Thyroid gland (tissue), 4 donors: ENCODE measurements at places on chromosomes 16 and 17. TPM values are rescaled to one million over a fixed set of nuclear protein-coding genes. Genes with fewer than 3 reads are reported as not detected.

ABCC3 gene
- total RNA-seq: 189 TPM

TMEM114 gene
- total RNA-seq: not detected

EME1 gene
- total RNA-seq: not detected

CX3CL1 gene
- 12.6 TPM for total RNA-seq

WNT9B gene
- total RNA-seq: not detected

GRCh38 chr17:78263063-78263735 lies 31.8 kb downstream of the TMEM235 start:
- peaks cover 23% of the 10 kb centered on the region for H3K4me1 ChIP-seq
- H3K27ac ChIP-seq: peak overlapping the region; percentile 33
- no peak overlapping the region for H3K4me3 ChIP-seq
- no peaks in the 10 kb centered on the region for H3K27me3 ChIP-seq
- no peaks in the 10 kb centered on the region for H3K36me3 ChIP-seq
- DNase-seq: no peak

DNA sequence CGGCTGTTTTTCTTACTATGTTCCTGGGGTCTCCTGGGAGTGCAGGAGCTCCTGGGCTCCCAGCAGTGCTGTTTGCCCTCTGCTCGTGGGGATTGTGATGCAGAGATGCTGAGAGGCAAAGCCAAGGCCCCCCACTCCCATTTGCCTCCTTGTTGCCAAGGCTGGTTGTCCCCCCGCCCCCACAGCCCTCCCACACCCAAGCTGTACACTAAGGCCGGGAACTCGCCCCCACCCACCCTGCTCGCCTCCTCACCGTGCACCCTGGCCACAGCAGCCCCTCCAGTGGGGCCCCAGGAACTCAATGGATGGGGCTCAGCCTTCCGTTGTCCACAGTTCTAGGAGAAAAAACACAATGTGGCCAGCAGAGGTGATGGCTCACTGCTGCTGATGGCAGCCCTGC lies 10.2 kb downstream of the NLRC3 start:
- no peaks in the 10 kb centered on the region for H3K4me1 ChIP-seq
- no peaks in the 10 kb centered on the region for H3K27me3 ChIP-seq
- DNase-seq: no peak
- no peaks in the 10 kb centered on the region for H3K36me3 ChIP-seq
- H3K4me3 ChIP-seq: no peak overlapping the region
- H3K27ac ChIP-seq: no peak overlapping the region

GRCh38 chr17:74361230-74362068 lies at the start of gene BTBD17:
Gene BTBD17, minus strand, starts transcription at chr17:74361868. Its CDS starts 49 bp downstream, at chr17:74361819.
- H3K27ac ChIP-seq: no peak within 1 kb of the TSS
- peak; percentile 84 for DNase-seq
- H3K27me3 ChIP-seq: no peaks in the 10 kb centered on the region

DNA sequence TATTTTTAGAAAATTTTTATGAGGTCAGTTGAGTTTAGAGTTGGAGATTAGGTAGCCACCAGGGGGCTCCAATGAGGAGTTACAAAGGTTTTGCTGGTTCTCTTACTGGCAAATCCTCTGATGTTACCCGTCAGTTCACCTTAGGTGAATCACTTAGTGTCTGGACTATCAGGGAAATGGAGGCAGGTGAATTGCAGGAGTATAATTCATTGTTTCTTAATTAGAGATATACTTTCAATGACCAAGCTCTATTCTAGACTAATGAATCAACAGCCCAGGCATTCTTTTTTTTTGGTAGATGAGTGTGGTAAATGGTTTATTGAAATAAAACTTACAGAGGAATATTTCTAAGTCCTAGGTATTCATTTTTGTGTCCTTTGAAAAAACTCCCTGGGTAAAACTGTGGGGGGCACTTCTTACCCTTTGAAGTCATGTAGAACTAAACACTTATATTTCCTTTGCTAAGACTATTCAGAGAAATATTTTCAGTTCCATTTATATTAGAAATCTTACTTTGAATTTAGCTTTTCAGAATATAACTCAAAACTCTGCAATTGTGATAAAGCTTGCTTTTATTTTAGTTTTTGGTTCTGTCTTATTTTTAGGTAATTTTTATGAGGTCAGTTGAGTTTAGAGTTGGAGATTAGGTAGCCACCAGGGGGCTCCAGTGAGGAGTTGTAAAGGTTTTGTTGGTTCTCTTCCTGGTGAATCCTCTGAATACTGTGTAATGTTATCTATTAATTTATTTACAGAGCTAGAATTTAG lies 17.7 kb downstream of the PSMD11 start:
- H3K4me3 ChIP-seq: no peak overlapping the region
- no peaks in the 10 kb centered on the region for H3K4me1 ChIP-seq
- H3K36me3 ChIP-seq: peaks cover 42% of the 10 kb centered on the region
- no peak overlapping the region for H3K27ac ChIP-seq
- H3K27me3 ChIP-seq: no peaks in the 10 kb centered on the region

GRCh38 chr16:86668136-86668910 lies 90.0 kb downstream of the FOXL1 start:
- no peaks in the 10 kb centered on the region for H3K4me1 ChIP-seq
- no peaks in the 10 kb centered on the region for H3K27me3 ChIP-seq
- DNase-seq: no peak
- no peak overlapping the region for H3K27ac ChIP-seq

GRCh38 chr17:68074279-68074678 lies 38.7 kb downstream of the KPNA2 start:
- H3K4me3 ChIP-seq: no peak overlapping the region
- H3K4me1 ChIP-seq: peaks cover 4% of the 10 kb centered on the region
- no peak overlapping the region for H3K27ac ChIP-seq
- DNase-seq: no peak
- no peaks in the 10 kb centered on the region for H3K27me3 ChIP-seq
- H3K36me3 ChIP-seq: no peaks in the 10 kb centered on the region

GRCh38 chr16:35795361-35796029 lies 2336.1 kb downstream of the TP53TG3F start:
- no peaks in the 10 kb centered on the region for H3K27me3 ChIP-seq
- H3K4me3 ChIP-seq: no peak overlapping the region
- no peak for DNase-seq
- H3K36me3 ChIP-seq: no peaks in the 10 kb centered on the region
- H3K27ac ChIP-seq: no peak overlapping the region

- H3K27me3 ChIP-seq: no peaks in the 10 kb centered on the region
- no peak overlapping the region for H3K4me3 ChIP-seq
- no peak overlapping the region for H3K27ac ChIP-seq
- H3K36me3 ChIP-seq: no peaks in the 10 kb centered on the region
- no peaks in the 10 kb centered on the region for H3K4me1 ChIP-seq
Observed at GRCh38 chr17:82222816-82223215, 6.0 kb upstream of the SLC16A3 start.

GRCh38 chr16:27460663-27461482 lies 58.9 kb downstream of the IL21R start:
- H3K27ac ChIP-seq: no peak overlapping the region
- H3K36me3 ChIP-seq: peaks cover 56% of the 10 kb centered on the region
- H3K27me3 ChIP-seq: no peaks in the 10 kb centered on the region
- no peak overlapping the region for H3K4me3 ChIP-seq
- peaks cover 7% of the 10 kb centered on the region for H3K4me1 ChIP-seq

DNA sequence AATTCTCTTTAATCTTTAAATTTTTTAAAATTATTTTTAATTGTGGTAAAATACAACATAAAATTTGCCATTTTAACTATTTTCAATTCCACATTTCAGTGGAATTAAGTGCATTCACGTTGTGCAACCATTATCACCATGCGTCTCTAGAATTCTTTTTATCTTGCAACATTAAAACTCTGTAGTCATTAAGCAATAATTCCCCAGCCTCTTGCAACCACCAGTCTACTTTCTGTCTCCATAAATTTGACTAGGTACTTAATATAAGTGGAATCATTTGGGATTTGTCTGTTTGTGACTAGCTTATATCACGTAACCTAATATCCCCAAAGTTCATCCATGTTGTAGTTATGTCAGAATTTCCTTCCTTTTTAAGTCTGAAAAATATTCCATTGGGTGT lies 79.1 kb downstream of the TAOK1 start:
- no peak overlapping the region for H3K4me3 ChIP-seq
- no peaks in the 10 kb centered on the region for H3K36me3 ChIP-seq
- no peak overlapping the region for H3K27ac ChIP-seq
- H3K27me3 ChIP-seq: no peaks in the 10 kb centered on the region
- no peaks in the 10 kb centered on the region for H3K4me1 ChIP-seq
- DNase-seq: no peak

DNA sequence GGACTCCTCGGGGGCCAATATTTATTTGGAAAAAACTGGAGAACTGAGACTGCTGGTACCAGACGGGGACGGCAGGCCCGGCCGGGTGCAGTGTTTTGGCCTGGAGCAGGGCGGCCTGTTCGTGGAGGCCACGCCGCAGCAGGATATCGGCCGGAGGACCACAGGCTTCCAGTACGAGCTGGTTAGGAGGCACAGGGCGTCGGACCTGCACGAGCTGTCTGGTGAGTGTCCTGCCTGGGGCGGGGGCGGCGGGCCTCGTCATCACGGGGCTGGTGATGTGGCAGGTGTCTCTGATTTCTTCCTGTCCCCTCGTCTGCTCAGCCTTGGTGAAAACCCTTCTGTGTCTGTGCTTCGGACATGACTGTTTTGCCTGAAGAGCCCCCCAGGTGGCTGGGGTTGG lies 5.7 kb downstream of the METRNL start:
- H3K36me3 ChIP-seq: peaks cover 12% of the 10 kb centered on the region
- DNase-seq: no peak
- peaks cover 54% of the 10 kb centered on the region for H3K4me1 ChIP-seq
- no peak overlapping the region for H3K4me3 ChIP-seq
- no peaks in the 10 kb centered on the region for H3K27me3 ChIP-seq

GRCh38 chr16:30609002-30609925 lies 925 bp downstream of the ZNF689 start:
- peak overlapping the region; percentile 85 for H3K4me3 ChIP-seq
- H3K27ac ChIP-seq: peak overlapping the region; percentile 92
- DNase-seq: peak; percentile 60
- peaks cover 22% of the 10 kb centered on the region for H3K36me3 ChIP-seq
- no peaks in the 10 kb centered on the region for H3K27me3 ChIP-seq
- peaks cover 9% of the 10 kb centered on the region for H3K4me1 ChIP-seq

GRCh38 chr16:75621170-75621477 lies 2.0 kb downstream of the ADAT1 start:
- DNase-seq: no peak
- no peaks in the 10 kb centered on the region for H3K27me3 ChIP-seq
- H3K4me1 ChIP-seq: peaks cover 10% of the 10 kb centered on the region
- H3K36me3 ChIP-seq: no peaks in the 10 kb centered on the region
- no peak overlapping the region for H3K4me3 ChIP-seq
- H3K27ac ChIP-seq: no peak overlapping the region
